Progenitor cell of endocrine pancreas (in vitro differentiated cells): ENCODE measurements at places on chromosomes 7 and 10. TPM values are rescaled to one million over a fixed set of nuclear protein-coding genes. Genes with fewer than 3 reads are reported as not detected.

DNA sequence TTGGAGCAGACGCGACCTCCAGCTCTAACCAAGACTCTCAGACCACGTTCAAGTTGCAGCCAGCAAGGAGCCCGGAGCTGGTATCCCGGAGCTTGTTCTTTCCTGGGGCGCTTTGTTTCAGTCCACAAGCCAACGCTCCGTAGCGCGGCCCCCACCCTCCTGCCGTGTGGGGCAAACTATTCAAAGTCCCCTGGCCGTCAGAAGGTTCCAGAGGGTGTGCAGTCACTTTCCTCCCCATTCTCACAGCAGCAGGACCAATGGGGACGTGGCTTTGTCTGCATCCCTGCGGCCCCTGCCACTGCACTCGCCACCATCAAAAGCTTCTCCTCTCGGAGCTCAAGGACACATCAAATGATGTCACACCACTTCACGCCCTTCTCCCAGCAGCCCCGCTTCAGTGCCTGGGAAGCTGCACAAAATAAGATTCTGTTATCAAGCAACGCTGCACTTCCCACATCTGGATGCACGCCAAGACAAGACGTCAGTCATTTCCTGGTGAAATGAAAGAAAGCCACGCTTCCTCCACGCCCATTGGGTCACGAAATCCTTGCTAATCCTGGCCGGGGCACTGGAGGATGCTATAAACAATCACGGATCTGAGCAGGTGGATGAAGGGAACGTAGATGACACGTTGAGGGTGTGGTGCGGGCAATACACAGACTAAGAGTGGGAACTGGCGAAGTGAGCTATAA lies 348.2 kb downstream of the PTPRN2 start:
- no peak for DNase-seq

GRCh38 chr10:113802997-113803396 lies 50.9 kb downstream of the DCLRE1A start:
- no peak for DNase-seq

- DNase-seq: no peak
Measured at GRCh38 chr10:2280713-2281300, 543.5 kb upstream of the ADARB2 start.

ACBD7 gene
- 10.5 and 10.7 TPM in 2 replicates for total RNA-seq

FAM241B gene
- total RNA-seq: 42.4 and 44.2 TPM in 2 replicates

DNA sequence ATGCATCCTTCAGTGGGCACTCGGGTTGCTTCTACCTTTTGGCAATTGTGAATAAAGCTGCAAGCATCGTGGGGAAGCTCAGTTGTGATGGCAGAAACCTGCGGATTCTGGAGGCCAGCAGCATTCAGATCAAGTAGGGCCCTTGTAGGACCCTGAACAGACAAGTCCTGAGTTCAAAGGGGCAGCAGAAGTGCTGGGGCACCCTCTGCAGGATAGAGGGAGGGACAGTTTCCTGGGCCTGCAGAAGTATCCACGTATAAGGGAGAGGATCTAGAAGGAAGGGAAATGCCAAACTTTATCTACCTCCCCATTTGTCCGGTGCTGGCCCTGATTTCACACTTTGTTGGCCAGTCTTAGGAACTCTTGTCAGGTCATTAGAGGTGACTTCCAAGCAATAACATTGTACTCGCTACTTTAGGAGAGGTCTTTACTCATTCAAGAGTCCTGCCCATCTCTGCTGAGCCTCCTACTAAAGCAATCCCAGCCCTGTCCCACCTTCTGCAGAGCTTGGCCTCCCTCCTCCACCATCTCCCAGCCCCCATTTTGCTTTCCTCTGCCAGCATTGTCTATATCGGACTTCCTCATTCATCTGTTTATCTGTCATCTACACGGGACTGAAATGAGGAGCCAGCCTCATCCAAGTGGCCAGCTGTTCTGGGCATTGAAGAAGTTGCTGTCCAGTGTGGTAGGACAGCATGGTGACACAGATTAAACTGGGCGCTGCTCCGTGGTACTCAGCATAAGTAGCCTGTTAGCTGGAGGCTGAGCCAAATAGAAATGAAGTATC lies 26.6 kb upstream of the R3HCC1L start:
- DNase-seq: no peak

FAM131B gene
- total RNA-seq: 2.3 and 3.7 TPM in 2 replicates

- DNase-seq: no peak
Measured at GRCh38 chr10:121597504-121598262, 561 bp downstream of the FGFR2 start.

- peak; percentile 88 for DNase-seq
Measured at GRCh38 chr10:72260239-72260975, 13.3 kb upstream of the DDIT4 start.

DNA sequence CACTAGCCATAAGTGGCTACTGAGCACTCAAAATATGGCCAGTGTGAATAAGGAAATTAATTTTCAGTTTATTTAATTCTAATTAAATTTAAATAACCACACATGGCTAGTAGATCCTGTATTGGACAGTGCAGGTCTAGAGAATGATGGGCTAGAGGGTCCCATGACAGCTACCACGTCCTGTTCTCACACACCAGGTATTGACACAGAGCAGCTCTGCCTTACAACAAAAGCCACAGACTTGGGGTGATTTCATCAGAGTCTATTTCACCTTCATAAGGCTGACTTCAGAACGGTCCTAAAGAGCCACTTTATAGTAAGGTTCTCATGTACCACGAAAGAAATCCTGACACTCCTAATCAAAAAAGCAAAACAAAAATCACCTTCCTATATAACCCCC lies 111.3 kb downstream of the UBE2H start:
- DNase-seq: no peak

- DNase-seq: no peak
Measured at GRCh38 chr7:108802650-108803049, 233.0 kb downstream of the DNAJB9 start.

- DNase-seq: no peak
Measured at GRCh38 chr7:77460057-77460486, 43.9 kb upstream of the GSAP start.

GRCh38 chr10:28872587-28873165 lies 195.4 kb downstream of the BAMBI start:
- no peak for DNase-seq

CFAP58 gene
- 0.24 and 0.29 TPM in 2 replicates for total RNA-seq
